ENCODE measurements at places on chromosomes 4 and X. TPM values are rescaled to one million over a fixed set of nuclear protein-coding genes. Genes with fewer than 3 reads are reported as not detected.

DNA sequence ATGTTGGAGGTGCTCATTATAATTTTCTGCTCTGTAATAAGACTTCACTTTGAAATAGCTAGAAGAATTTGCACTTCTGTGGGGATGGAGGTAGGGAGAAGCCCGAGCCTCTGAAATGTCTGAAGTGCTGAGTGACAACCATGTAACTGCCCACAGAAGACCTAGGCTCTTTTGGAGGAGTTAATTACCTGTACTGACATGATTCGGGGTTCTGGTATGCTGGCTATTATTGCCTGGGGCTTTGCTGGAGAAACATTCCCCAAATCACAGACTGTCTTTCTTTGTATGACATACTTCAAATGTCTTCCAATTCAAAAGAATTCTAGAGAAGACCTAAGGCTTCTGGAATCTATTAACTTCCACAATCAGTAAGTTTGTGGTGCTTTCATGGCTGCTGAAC, 211.2 kb upstream of the POF1B start:
- DNase-seq = no peak

GRCh38 chrX:989959-990510, 222.4 kb downstream of the CRLF2 start:
- DNase-seq = peak; percentile 90

DNA sequence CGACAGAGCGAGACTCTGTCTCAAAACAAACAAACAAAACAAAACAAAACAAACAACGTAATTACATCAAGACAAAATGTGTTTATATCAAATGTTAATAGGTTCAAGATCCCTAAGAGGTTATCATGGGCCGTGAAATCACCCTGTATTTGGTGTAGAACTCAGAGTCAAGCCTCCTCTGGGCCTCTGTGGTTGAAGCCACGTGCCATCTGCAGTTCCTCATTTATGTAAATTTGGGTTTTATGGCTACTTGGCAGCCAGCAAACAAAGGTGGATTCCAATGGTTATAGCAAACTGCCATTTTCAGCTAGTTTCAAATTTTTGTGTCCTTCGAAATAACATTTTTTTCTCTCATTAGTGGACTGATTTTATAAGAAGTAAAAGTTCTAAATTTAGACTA, 16.4 kb downstream of the NSDHL start:
- DNase-seq = no peak

GRCh38 chrX:108312957-108313356, 125.3 kb downstream of the COL4A6 start:
- no peak for DNase-seq

DNA sequence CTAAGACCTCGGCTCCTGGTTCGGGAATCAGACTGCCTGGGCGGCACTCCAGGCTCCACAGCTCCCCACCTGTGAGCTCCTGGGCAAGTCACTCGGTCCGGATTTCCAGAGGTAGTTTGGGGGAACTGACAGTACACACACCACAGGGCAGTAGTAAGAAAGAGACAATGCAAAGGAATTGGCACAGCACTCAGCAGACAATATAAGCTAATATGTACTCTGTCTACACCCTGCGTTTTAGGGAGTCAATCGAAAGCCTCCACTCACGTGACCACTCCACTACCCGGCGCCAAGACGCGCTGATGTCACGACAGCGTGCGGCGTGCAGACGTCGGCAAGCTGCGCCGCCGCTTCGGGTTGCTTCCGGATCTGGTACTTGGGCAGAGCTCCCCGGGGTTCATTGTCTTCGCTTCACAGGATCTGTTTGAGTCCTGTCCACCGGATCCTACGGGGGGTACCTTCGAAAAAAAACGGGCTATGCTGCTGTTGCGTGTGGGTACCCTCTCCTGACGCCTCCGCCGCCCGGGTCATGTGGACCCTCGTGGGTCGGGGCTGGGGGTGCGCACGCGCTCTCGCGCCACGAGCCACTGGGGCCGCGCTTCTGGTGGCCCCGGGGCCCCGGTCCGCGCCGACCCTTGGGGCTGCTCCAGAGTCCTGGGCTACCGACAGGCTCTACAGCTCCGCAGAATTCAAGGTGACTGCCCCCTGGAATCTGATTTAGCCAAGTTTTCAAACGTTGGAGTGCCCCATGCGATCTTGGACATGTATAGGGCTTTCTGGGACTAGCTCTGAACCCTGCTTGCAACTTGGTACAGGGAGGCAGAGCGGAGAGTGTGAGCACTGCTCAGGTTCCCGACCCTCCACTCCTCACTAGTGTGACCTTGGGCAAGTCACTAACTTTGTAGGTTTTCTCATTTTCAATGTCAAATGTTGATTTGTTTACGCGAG, at the start of gene GUF1:
TSS of gene GUF1 (plus strand) at position 327 of the 948 bp plus-strand sequence. CDS start at position 530, 203 bp downstream.
- DNase-seq = peak; percentile 92

DNA sequence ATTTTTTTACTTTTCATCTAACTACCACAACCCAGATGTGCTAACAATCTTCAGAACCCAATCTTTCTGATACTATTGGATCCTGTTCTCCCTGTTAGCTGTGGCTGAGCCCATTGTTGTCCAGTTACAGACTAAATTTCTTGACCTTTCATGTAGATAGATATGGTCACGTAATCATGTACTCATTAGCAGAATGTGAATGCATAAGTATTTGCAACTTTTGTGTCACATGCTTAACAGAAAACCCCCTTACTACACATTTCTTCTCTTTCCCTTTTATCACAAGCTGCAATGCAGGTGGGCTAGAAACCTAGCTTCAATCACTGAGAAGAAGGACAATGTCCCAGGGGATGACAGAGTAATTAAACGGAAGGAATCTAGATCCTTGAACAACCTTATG, 13.1 kb upstream of the FAM13A start:
- no peak for DNase-seq

DNA sequence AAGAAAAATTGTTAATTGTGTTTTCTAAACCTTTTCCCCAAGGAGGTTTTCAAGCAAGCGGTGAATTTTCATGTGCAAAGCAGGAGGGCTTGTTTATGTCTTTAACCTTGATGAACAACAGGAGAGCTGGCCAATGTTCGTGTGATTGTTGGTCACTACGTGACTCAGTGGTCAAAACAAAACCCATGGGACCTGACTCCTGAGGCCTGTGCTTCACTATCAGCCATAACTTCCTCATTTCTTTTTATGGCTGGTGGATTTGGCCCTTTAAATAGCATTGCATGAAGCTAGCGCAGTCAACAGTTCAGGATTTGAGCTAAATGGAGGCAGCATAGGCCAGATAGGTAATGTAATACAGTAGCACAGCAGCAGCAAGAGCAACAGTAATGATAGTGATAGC, 80.5 kb downstream of the MID1IP1 start:
- DNase-seq = no peak

DNA sequence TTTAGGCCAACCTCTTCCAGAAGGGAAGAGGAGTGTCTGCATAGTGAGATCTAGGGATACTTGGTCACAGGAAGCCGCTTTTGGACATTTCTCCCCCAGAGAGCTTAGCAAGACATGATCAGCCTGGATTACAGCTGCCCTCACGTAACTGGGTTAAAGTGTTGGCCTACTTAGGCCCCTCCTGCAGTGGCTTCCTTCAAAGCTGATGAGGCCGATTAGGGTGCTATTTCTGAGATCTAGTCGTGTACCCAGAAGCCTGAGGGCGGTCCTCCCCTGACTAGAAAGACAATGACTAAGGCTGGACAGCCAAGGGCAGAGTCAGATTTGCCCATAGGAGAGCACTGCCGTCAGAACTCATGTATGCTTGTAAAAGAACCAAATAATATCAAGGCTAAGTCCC, 135.0 kb downstream of the AMMECR1 start:
- no peak for DNase-seq

- no peak for DNase-seq
Observed at GRCh38 chr4:124329134-124329533, 383.4 kb downstream of the ANKRD50 start.

DNA sequence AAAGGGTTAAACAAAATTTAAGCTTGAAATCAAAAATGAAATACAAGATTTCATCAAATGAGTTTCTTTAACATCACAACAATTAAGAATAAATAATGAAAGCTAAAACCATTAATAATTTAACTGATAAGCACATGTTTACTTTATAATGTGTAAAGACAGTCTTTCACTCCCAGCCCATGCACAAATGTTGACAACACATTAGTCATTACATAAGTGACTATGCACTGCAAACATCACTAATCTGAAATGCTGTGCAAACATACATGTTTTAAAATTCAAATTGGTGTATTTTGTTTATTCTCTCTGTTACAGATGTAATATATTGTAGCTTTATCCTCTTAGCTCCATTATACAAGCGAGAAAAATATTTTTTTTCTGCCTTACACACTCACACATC, 220.6 kb upstream of the CPXCR1 start:
- DNase-seq = no peak

GRCh38 chr4:20483416-20483815, 216.8 kb upstream of the PACRGL start:
- no peak for DNase-seq

- peak; percentile 63 for DNase-seq
Observed at GRCh38 chr4:158172261-158173258, at the start of gene GASK1B. GASK1B (minus strand) TSS chr4:158173025; CDS start chr4:158171375, 1,650 bp downstream.

GRCh38 chr4:122755675-122756074, 23.2 kb downstream of the BBS12 start:
- no peak for DNase-seq

SHOX gene
- total RNA-seq = 0.36 TPM

PUDP gene
- 17.4 TPM for total RNA-seq

BMX gene
- total RNA-seq = 4.2 TPM

EXOC1L gene
- not detected for total RNA-seq

SULT1E1 gene
- not detected for total RNA-seq

Data from sciatic nerve (tissue), 2 donors.